ENCODE measurements at places on chromosomes 2 and 18.
A peak's percentile ranks its signal among the peaks of the same experiment; 100 is the strongest.

GRCh38 chr2:29898999-29899398 is 22.4 kb downstream of the ALK start:
- DNase-seq: no peak

- DNase-seq: no peak
Measured at GRCh38 chr2:134869946-134870736, 31.7 kb downstream of the ACMSD start.

GRCh38 chr2:9144046-9144445 is 62.6 kb upstream of the ASAP2 start:
- DNase-seq: no peak

- DNase-seq: no peak
Measured at GRCh38 chr2:36337354-36337753, 18.2 kb upstream of the CRIM1 start.

- peak; percentile 50 for DNase-seq
Measured at GRCh38 chr2:40395169-40396073, 56.5 kb downstream of the SLC8A1 start.

GRCh38 chr2:49961346-49961745 is 807.0 kb upstream of the FSHR start:
- no peak for DNase-seq

GRCh38 chr2:28326881-28327505 is 65.7 kb upstream of the FOSL2 start:
- DNase-seq: no peak

- no peak for DNase-seq
Measured at GRCh38 chr2:85753035-85753524, 711 bp upstream of the ATOH8 start.

GRCh38 chr2:150946831-150947230 is 314.8 kb downstream of the RBM43 start:
- no peak for DNase-seq

DNA sequence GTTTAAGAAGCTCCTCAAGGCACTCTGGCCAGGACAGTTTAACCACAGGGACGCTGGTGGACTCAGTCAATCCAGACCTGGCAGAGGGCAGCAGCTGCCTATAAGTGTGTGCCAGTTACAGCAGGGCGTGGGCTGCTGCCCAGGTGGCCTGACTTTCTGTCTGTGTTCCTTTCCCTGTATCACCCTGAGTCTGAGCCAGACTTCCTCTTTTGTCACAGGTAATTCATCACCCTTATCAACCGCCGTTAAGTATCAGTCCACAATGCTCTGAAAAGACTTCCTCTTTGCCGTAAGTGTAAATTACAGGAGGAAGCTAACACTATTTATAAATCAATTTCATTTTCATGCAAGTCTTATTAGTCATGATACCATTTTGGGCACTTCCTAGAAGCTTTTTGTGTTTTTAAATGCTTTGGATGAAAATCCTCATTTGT is 7.0 kb downstream of the LPIN1 start:
- DNase-seq: no peak

DNA sequence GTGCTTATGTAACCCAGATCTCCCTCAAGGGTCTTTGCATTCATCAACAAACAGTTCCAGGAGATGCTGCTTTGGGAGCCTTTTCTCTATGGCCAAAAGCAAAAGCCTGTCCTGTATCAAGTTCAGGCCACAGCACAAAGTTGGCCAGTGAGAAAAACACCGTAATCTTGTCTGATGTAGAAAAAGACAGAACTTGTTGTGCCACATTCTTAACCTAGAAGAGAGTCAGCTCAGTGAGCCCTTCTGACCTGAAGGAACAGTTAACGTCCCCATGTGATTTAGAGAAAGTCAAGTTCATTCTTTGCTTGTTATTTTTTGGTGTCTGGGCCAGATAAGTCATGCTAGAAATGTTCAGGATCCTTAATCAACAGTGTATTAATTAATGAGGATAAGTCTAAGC is 7.8 kb upstream of the CNDP1 start:
- no peak for DNase-seq

DNA sequence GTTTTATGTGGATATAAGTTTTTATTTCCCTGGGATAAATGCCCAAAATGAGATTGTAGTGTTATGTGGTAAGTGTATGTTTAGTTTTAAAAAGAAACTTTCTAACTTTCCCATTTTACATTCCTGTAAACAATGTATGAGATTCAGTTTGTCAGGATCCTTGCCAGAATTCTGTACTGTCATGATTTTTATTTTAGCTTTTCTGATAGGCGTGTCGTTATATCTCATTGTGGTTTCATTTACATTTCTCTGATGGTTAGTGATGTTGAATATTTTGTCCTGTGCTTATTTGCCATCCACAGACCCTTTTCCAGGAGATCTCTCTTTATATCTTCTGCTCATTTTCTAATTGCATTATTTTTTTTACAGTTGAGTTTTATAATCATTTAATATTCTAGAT is 245.6 kb upstream of the CDH2 start:
- DNase-seq: no peak

DNA sequence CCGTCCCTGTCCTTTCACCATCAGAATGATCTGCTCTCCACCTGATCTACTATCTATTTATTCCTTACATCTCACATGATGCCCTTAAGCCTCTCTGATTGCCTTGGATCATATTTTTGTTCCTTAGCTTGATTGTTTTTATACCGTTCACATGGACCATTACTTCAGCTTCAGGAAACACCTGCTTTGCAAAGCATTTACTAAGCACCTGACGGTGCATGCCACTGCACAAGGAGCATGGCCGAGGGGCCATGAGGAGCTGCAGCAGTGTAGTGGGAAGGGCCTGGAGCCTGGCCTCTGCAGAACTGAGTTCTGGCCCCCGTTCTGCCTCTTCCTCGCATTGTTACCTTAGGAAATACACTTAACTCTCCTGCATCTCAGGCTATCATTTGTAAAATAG is 124.1 kb upstream of the NDUFV2 start:
- DNase-seq: no peak

GRCh38 chr2:175930504-175930903 is 71.6 kb downstream of the LNPK start:
- DNase-seq: no peak

GRCh38 chr2:10089565-10090190 is 9.5 kb upstream of the CYS1 start:
- DNase-seq: no peak

GRCh38 chr2:76760367-76760704 is 761.8 kb downstream of the LRRTM4 start:
- no peak for DNase-seq

- no peak for DNase-seq
Measured at GRCh38 chr2:120258196-120258595, 5.5 kb downstream of the RALB start.

GRCh38 chr2:218274586-218274985 is 4.3 kb downstream of the PNKD start:
- no peak for DNase-seq

GRCh38 chr2:46510598-46511177 is 31.3 kb downstream of the TMEM247 start:
- no peak for DNase-seq

GRCh38 chr2:233416706-233417105 is 62.4 kb downstream of the DGKD start:
- DNase-seq: no peak

GRCh38 chr2:204899983-204900382 is 354.7 kb downstream of the PARD3B start:
- no peak for DNase-seq

DNA sequence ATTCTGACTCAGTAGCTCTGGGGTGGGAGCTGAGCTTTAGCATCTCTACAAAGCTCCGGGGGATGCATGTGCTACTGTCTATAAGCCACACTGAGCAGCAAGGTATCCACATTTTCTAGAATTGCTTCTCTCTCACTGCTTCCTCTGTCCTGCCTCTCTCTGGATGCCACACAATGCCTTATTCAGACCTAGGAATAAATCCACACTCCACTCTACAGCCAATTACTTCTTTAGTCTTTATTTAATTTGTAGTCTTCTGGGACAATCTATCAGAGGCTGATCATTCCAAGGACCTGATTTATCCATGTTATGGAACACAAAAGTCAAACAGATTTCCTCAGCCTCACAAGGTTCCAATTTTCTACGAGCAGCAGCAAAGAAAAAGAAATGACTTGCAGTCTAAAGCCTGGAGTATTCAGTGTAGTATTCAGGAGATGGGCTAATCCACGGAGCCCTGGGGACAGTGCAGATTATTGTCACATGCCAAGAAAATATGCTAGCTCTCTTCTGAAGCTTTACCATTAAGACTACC is 4.4 kb downstream of the BCL2 start:
- DNase-seq: no peak

GRCh38 chr2:85850451-85850850 is 38.3 kb downstream of the ST3GAL5 start:
- no peak for DNase-seq

- DNase-seq: no peak
Measured at GRCh38 chr18:49974079-49974478, 160.7 kb upstream of the ACAA2 start.

- DNase-seq: no peak
Measured at GRCh38 chr2:240255811-240256703, 115.6 kb upstream of the OTOS start.

DNA sequence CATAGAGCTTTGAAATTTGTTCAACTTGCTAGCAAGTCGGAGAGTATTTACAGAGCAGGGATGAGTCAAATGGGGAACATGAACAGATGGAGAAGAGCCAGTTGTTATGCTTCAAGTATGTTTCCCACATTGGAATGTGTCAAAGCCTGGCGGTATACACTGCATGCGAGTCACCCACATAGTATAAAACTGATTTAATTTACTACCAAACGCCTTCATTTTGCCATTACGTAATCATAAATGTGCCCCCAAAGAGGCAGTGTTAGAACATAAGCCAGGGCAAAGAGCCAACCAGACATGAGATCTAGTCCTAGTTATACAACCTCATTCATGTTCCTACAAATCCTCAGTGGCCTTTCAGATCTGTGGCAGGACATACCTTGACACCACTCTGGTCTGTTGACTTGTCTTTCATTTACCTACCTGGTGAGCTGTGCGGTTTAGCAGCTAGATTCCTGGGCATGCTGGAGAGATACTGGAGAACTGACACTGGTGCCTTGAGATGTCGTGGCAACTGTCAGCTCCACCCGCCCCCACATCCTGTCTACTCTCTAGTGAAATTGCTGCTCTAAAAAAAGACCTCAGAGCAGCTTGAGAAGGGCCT is 21.7 kb upstream of the NRP2 start:
- no peak for DNase-seq

GRCh38 chr2:98374958-98375570 is 28.8 kb downstream of the CNGA3 start:
- DNase-seq: peak; percentile 20

DNA sequence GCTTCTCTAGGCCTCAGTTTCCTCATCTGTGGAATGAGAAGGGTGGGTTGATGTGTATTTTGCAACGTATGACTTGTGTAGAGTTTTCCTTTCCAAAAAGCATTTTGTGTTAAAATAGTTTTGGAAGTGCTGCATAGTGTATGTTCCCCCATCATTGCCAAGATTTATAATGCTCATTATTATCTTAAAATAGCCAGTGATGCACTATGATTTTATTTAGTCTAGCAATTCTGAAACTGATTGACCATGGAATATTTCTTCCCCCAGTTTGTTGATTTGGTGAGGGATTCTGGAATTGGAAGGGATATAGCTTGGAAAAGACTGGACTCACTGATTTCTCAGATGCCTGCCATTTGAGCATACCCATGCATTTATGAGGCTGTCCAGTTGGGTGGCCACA is 130.6 kb downstream of the CCDC85A start:
- no peak for DNase-seq

- DNase-seq: no peak
Measured at GRCh38 chr2:221125691-221126090, 446.4 kb downstream of the EPHA4 start.
